ENCODE measurements at places on chromosomes 2 and 18. TPM values are rescaled to one million over a fixed set of nuclear protein-coding genes. Genes with fewer than 3 reads are reported as not detected.

SERPINB3 gene
- not detected for total RNA-seq

CYP27C1 gene
- 5.7 TPM for total RNA-seq

UNC80 gene
- 0.27 TPM for total RNA-seq

EFEMP1 gene
- total RNA-seq: 155 TPM

GULP1 gene
- 39.4 TPM for total RNA-seq

C2orf78 gene
- total RNA-seq: not detected

ACADL gene
- total RNA-seq: 2.3 TPM

Measured in astrocyte (in vitro differentiated cells and primary cell).